ENCODE measurements at places on chromosomes 7 and 10. TPM values are rescaled to one million over a fixed set of nuclear protein-coding genes. Genes with fewer than 3 reads are reported as not detected.

DNA sequence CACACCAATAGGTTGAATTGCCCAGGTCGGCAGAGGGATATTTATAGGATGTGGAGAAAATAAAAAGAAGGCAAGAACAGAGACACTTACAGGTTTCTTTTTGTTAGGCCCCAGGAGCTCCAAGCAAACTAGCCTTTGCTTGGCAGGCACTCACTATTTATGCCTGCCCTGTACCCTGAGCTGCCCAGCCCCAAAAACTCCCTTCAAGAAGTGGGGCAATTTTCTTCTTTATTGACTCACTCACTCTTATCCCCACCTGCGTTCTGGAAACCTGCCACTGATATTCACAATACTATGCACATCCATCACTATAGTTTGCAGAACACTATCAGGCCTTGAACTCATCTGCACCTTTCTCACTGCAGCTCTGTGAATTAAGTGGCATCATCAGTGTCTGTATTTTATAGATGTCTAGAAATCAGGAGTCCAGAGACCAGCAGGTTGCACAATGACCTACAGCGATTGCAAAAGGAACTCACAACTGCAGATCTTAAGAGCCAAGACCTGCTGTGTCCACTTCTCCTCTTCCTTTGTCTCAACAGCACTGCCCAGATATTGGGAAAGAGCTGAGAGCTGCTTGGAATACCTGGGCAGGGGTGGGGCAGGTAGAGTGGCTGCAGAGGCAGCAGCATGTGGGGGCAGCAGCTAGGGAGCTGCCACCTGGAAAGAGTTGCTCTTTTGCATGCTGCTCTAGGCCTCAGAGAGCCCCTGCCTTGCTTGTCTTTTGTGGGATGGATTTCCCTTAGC is at the start of gene SFTPD:
TSS of gene SFTPD (minus strand) at position 130 of the 747 bp plus-strand sequence. CDS start 2,446 bp downstream, outside the sequence.
- DNase-seq: no peak

- DNase-seq: no peak
Measured at GRCh38 chr7:73858807-73859206, 2.2 kb upstream of the TMEM270 start.

DNA sequence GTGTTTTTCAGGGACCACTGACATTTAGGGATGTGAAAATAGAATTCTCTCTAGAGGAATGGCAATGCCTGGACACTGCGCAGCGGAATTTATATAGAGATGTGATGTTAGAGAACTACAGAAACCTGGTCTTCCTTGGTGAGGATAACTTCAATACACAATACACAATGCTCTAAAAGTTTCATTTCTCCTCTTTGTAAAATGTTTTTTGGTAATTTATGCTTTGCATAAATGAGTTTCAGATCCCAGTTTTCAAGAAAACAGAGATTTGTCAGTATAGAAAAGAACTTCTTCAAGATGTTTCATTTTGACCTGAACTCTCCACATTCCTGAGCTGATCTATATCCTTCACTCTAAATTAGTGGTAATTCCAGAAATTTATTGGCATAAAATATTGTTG is 14.2 kb downstream of the ZNF92 start:
- no peak for DNase-seq

GRCh38 chr7:22861576-22861975 is 38.9 kb upstream of the TOMM7 start:
- no peak for DNase-seq

- DNase-seq: no peak
Measured at GRCh38 chr7:47806701-47807103, 141.6 kb downstream of the PKD1L1 start.

DNA sequence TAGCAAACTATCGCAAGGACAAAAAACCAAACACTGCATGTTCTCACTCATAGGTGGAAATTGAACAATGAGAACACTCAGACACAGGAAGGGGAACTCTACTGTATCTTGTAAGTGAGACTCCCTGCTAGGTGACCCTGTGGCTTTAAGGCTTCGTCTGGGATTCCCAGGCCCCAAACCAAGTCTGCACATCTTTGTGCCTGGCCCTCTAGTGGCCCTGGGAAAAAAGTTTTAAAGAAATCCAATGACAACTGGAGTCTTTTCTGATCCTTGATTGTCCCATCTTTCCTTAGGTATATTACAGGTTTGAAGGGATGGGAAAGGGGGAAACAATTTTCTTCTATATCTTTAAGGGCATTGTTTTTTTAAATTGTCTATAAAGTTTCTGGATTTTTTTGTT is 10.6 kb upstream of the LIPM start:
- DNase-seq: no peak

The FRAT2 gene
- 23.4 TPM for total RNA-seq

The PNLIP gene
- total RNA-seq: not detected

DNA sequence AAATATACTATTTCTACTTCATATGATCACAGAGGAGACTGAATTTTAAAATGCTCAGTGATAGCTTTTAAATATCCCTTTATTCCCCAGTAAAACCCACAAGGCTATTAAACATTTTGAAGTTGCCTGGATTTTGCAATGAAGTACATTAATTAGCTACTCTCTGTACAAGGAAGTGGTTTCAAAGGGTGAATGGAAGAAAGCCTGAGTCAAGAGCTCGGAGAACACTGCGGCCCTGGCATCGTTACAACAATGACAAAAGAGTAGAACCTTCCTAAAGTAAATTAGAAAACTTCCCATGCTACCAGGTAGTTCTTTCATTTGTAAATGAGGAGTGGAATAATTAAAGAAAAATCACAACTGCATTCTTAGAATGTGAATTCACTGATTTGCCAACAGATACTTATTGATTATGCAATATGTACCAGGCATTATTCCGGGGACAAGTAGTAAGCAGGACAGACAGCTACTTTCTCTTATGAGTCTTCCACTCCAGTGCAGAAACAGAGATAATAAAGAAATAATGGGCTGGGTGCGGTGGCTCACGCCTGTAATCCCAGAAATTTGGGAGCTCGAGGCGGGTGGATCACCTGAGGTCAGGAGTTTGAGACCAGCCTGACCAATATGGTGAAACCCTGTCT is 63.0 kb downstream of the ZNF22 start:
- no peak for DNase-seq

The LRIT1 gene
- not detected for total RNA-seq

DNA sequence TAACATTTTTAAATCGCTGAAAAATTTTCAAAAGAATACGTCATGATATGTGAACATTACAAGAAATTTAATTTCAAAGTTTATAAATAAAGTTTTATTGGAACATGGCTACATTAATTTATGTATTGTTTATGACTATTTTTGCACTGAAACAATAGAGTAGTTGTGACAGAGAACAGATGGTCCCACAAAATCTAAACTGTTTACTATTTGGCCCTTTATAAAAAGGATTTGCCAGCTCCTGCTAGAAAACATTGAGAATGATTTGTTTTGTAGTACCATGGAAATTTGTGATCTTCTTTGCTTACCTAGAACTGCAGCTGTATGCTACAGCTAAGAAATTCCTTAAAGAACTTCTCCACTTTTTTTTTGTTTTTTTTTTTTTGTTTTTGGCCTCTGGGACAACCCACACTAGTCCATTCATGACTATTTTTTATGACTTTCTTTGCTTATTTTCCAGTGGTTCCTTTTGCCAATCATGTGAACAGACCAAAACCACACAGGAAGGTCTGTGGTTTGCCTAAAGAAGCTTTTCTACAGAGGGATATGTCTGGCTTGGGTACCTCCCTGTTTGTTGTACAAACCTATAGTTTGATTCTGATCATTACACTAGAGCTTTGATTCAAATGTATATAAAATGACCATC is 55.7 kb downstream of the ST7 start:
- DNase-seq: no peak

The KIAA1217 gene
- not detected for total RNA-seq

DNA sequence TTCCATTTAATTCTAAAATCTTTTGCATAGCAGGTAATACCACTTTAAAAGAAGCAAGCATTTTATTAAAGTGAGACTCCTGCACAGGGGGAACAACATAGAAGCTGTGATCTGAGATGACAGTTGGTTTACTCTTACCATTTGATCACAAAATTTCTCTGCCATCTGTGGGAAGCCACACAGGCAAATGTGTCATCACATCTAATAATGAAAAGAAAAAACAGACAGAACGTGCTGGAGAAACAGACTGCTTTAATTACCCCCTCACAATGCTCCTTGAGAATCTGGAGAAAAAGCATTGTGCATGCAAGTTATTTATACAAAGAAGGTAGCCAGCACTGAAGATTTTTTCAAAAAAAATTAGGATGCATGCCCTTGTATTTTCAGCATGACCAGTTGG is 165.2 kb upstream of the PTER start:
- DNase-seq: no peak

The HOXA11 gene
- total RNA-seq: not detected

GRCh38 chr10:111360260-111360925 is 283.6 kb downstream of the ADRA2A start:
- DNase-seq: peak; percentile 27
